Right cardiac atrium (tissue), 5 donors: ENCODE measurements at places on chromosomes 1 and 21.
A peak's percentile ranks its signal among the peaks of the same experiment; 100 is the strongest.

DNA sequence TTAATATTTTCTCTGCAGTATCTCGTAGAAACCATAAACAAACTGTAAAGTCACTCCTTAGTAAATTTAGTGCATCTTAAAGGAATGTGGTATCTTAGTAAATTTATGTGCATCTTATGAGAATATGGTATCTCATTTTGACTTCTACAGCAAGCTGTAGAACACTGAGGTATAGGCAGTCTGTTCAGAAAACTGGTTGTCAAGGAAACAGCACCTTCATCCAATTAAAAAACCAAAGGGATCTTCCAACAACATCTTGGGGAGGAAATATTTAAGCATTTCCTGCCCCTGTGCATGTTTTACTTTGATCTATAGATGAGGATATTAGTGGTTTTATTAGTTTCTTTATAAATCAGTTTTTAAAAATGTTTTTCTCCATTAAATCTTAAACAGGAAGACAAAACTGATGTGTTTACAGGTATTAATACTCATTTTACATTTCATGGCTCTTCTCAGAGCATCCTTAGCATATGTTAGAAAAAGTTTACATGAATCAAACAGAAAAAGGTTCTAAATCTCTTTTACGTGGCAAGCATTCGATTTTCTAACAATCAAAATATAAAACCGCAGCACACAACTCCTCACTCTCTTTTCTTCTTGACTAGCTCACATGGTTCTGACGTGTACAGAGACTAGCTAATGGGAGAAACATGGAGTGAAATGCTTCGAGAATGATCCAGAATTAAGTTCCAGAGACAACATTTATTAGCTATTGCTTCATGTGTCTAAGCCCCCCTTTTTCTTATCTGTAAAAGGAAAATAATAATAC lies 668.8 kb downstream of the PTPRC start:
- DNase-seq = no peak

DNA sequence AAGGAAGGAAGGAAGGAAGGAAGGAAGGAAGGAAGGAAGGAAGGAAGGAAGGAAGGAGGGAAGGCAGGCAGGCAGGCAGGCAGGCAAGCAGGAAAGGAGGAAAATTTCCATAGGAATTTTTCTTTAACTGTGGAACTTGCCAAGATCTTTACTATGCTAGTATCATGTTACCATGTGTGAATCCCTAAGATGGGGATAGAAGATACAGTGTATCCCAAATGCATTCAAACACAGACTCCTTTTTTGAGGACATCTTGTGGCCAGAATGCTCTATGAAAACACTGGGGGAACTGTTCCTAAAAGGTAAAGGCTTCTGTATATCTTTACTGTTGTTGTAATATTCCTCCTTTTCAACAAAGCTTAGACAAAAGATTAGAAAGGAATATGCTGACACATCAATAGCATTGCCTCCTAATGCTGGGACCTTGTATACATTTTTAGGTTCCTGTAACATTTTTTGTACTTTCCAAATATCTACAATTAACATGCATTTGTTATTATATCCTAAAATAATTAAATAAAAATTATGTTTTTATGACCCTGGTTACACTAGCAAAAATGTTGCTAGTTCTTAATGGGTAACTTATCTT lies 20.6 kb downstream of the CCDC190 start:
- DNase-seq = no peak

DNA sequence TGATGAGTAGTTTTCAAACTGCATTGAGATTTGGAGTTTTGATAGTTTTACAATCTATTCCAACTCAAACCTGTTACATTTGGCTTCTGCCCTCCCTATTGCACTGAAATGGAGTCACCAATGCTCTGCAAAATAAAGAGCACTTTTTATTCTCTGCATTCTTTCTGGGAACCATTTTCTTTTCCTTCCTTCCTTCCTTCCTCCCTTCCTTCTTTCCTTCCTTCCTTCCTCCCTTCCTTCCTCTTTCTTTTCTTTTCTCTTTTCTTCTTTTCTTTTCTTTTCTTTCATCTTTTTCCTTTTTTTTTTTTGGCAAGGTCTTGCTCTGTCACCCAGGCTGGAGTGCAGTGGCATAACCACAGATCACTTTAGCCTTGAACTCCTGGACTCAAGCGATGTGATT lies 114.2 kb downstream of the TBX19 start:
- DNase-seq = no peak

DNA sequence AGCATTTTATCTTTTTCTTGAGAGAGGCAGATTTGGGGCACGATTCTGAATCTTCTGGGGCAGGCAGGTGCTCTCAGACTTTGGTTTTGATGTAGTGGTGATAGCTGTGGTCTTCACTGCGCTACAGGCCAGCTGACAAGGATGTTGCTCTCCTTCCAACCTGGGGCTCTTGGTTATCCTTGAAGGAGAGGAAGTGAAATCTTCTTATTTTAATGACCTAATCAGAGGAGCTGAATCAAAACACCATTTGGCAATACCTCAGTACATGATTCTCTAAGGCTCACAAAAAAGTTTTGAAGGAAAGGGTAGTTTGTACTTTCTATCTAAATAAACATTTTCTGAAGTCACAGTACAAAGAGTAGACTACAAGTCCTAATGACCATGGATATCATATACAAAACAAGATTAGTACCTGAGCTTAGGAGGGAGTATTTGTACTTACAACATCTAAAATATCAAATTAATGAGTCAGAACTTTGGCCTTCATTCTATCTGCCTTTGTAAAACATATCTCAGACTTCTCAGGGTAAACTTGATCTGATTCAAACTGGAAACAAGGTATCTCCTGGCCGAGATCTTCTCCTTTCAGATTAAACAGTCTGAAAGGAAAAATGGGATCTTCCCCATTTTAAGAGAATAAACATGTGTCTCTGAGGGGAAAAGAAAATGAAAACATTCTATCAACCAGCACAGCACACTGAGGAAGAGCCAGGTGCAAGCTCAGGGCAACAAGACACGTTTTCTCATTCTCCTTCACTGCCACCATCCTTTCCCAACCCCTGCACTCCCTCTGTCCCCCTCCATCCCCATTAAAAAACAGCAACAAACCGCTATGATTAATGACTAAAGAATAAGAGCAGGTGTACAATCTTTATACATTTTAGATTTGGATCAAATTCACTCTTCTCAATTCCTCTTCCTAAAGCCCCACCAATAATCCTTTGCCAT lies 69.2 kb downstream of the SH3GLB1 start:
- DNase-seq = no peak

- DNase-seq = peak; percentile 90
Measured at GRCh38 chr1:206513312-206514111, 6.2 kb downstream of the RASSF5 start.

- DNase-seq = no peak
Measured at GRCh38 chr1:23163395-23163794, 5.3 kb downstream of the LUZP1 start.

DNA sequence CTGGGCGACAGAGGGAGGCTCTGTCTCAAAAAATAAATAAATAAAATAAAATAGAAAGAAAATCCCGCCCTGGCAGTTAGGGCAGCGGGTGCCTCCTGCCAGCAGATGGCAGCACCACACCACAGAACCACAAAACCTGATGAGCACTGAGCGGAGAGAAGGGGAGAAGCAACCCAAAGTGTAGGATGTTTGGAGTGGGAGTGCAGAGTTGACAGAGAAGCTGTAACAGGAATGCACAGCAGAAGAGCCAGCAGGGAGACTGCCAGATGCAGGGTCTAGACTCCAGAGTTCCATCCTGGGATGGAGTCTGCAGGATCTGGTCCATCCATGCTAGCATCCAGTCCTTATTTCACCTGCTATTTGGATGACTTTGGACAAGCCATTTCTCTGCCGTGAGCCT lies 29.7 kb upstream of the KIRREL1 start:
- peak; percentile 87 for DNase-seq

DNA sequence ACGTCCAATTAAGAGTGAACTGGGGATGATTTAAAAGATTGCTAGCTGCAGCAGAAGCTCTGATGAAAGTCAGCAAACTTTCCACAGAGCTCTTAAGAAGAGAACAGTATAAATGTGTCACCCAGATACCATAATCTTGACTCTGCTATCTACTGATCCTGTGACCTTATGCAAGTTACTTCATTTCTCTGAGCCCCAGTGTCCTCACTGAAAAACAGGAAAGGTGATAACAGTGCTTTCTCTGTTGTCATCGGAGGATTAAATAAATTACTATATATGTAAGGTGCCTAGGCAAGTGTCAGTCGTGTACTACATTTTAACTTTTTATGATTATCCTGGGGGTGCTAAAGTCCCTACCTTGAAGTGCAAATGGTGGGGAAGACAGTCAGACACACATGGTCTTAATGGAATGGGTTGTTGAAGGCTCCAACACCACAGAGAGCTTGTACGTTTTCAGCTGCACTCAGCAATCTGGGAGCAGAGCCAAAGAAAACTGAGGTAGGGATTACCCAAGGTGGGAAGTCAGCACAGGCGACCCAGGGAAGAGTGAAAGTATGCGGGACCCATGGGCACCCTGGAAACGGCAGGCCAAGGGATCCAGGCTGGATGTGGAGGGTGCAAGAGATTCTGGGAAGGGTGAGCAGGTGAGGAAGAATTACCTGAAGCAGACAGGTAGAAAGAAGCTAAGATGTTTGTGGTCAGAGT lies 82.8 kb downstream of the DTL start:
- no peak for DNase-seq

DNA sequence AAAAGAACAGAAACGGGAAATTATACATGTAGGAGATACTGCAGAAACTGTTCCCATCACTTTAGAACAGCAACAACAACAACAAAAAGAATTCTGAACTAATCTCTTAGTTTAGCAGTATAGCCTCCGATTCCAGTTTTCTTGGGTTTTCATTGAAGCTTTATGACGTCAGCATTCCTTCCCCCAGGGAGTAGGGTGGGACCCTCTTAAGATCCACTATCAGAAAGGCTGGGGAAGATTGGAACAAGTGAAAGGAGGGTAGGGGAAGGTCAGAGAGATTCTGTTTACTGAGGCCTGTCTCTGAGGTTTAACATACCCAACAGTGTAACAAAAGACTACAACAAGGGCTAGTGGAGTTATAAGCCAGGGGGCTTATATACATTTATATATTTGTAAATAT lies 121.4 kb upstream of the OLFM3 start:
- no peak for DNase-seq

GRCh38 chr1:38285807-38286530 lies 239.4 kb upstream of the POU3F1 start:
- no peak for DNase-seq

DNA sequence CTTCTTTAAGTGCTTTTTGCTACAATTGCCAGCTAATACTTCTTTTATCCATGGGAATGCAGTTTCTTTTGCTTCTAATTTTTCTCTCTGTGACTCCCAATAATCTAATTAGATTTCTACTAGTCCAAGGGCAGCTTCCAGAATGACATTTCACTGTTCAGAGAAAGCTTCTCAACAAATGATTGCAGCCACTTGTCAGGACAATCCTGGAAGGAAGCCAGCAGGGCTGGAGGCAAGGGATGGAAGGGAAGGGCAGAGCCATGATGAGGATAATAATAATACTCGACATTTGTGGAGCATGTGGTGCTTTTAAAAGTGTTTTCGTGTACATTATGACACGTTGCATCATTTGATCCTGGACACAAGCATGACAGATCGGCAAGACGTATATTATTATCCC lies 19.4 kb downstream of the F11R start:
- DNase-seq = no peak

- DNase-seq = no peak
Measured at GRCh38 chr1:15574741-15575140, 10.1 kb downstream of the AGMAT start.

DNA sequence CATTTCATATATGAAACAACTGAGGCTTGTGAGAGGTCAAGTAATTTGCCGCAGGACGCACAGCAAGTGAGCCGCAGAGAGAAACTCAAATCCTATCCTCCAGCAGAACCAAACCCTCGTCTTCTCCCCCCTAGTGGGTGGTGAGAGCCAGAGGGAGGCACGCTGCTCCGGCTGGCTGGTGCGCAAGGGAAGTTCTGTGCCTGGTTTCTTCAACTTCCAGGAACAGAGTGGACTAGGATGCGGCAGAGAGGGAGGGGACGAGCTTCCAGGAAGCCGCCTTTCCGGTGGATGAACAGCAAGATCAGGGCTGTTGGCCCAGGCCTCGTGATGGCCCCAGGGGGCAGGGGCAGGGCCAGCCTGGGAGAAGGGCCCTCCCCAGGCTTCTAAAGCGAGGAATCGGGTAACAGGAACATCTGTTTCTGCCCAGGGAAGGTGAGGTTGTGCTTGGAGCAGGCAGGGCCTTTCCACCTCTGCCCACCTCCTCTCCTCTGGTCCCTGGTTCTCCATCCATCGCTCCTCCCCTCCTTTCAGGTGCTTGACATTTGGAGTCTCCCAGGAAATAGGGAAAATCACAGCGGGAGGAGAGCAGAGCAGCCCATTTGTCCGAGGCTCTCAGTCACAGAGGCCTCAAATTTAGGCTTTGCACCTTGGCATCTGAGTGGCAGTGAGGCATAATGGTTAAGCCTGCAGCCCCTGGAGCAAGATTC lies 16.8 kb upstream of the PDIK1L start:
- peak; percentile 74 for DNase-seq

GRCh38 chr1:70809069-70809468 lies 238.5 kb downstream of the PTGER3 start:
- no peak for DNase-seq
